ENCODE measurements at places on chromosomes 4 and X. TPM values are rescaled to one million over a fixed set of nuclear protein-coding genes. Genes with fewer than 3 reads are reported as not detected.

The HSFX3 gene
- not detected for total RNA-seq

The SEL1L3 gene
- 49.4 TPM for total RNA-seq

The ANAPC4 gene
- 20.8 TPM for total RNA-seq

The UGT2A1 gene
- total RNA-seq = not detected

The FAM47E gene
- total RNA-seq = 1.0 TPM

The MED12 gene
- 39.4 TPM for total RNA-seq

The ATP2B3 gene
- total RNA-seq = not detected

- DNase-seq = no peak
Observed at GRCh38 chr4:26484516-26484915, 5.8 kb downstream of the CCKAR start.

GRCh38 chrX:39112143-39112542 is 310.9 kb downstream of the MID1IP1 start:
- DNase-seq = peak; percentile 43

DNA sequence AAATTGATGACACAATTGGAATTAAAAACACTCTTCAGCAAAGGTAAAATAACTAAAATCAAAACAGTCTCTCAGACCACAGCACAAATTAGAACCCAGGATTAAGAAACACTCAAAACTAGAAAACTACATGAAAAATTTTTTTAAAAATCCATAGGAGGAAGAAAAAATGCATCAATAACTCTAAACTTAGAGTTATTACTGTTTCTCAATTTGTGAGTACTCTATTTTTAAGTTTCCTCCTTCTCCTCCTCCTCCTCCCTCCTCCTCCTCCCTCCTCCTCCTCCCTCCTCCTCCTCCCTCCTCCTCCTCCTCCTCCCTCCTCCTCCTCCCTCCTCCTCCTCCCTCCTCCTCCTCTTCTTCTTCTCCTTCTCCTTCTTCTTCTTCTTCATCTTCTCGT is 1395.7 kb downstream of the STIM2 start:
- DNase-seq = no peak

- no peak for DNase-seq
Observed at GRCh38 chr4:84730375-84730774, 147.4 kb downstream of the CDS1 start.

DNA sequence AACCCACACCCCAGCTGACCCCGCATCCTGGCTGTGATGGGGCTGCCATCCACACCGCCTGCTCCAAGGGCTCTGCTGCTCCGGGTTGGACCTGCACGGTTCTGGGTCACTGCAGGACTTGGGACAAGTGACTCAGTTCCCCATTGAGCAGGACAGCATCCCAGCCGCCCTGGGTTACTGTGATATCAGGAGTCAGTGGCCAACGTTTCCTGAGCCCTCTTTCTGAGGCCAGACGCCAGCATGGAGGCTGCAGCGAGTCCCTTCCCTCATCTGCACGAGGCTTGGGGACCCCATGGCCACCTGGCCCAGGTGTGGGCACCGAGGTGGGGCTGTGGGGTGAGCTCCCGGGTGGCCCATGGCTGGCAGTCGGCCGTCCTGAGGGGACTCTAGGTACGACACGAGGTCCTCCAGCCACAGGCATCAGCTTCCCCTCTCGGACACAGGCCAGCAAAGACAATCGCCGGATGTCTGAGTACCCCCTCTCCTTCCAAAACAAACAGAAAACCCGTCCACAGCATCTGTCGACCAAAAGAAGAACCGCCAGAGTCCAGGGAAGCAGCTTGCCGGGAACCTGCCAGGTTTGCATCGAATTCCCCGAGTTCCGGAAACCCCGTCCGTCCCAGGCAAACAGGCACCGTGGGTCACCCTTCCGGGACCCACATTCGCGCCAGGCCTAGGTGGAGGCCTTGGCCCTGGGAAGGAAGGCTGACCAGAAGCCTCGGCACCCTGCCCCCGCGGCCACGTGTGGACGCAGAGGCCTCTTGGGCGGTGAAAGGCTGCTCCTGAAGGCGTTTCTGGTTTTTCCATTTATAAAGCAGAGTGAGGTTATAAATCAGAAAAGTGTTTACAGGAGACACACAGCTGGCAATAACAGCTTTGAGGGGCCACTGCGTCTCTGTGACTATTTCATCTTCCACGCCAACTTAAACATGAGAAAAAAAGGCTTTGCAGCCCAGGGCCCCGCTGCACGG is 136.0 kb downstream of the FAM53A start:
- DNase-seq = no peak

- DNase-seq = no peak
Observed at GRCh38 chr4:72900952-72901351, 168.6 kb downstream of the COX18 start.

- peak; percentile 24 for DNase-seq
Observed at GRCh38 chr4:110869862-110870572, 247.1 kb upstream of the PITX2 start.

DNA sequence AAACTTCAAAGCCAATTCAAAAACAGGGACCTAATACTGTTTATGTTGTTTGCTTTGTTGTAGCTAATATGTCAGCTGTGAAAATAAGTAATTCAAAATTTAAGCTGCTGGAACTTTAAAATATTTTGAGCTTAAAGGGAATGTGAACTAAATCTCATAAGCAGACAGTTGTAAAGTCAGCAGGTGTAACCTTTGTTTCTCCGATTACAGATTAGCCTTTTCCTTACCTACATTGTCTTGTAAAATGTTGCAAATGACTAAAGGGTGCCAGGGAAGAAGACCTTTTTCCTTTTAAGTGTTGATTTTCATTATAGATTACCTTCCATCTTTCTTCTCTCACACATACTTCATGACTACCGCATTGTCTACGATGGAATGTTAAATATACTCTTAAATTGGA is 405.1 kb downstream of the KCNIP4 start:
- DNase-seq = no peak

DNA sequence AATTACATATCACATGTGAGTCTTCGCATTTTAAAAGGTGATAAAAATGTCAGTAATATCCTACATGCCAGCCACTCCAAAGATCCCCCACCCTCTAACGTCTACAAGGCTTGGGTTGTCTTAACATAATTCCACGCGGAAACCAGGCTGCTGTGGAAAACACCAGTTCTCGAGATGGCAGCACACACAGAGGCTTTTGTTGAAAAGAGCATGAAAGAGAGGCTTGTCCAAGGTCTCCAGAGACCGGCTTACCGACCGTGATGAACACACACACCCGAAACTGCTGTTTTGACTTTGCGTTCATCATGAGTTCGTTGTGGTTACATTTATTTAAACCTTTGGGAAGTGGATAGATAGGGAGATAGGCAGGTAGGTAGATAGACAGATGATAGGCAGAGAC is 87.9 kb downstream of the CRLF2 start:
- DNase-seq = no peak

DNA sequence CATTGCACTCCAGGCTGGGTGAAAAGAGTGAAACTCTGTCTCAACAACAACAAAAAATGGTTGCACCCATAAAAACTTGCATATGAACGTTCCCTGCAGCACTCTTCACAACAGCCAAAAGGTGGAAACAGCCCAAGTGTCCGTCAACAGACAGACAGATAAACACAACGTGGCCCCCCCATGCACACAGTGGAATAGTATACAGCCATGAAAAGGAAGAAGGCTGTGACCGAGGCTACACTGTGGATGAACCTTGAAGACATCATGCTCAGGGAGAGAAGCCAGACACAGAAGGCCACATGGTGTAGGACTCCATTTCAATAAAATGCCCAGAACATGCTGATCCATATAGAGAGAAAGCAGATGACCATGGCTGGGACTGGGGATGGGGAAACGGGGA is 33.5 kb upstream of the ASMTL start:
- DNase-seq = no peak

DNA sequence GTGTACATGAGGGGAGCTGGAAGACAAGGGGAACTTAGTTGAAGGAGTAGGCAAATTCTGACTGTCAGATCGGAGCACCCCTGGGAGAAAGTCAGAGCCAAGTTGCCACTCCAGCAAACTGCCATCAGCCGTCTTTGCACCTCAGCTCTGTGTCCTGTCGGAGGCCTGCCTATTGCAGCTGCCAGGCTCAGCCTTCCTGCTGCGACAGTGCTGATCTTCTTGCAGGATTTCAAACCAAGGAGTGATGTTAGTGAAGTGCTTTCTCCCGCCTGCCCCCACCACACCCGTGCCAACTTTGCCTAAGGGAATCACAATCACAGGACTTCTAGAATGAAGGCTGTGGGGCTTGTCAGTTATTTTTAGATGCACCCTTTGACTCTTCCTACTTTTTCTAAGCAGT is 185.3 kb downstream of the KIT start:
- no peak for DNase-seq

DNA sequence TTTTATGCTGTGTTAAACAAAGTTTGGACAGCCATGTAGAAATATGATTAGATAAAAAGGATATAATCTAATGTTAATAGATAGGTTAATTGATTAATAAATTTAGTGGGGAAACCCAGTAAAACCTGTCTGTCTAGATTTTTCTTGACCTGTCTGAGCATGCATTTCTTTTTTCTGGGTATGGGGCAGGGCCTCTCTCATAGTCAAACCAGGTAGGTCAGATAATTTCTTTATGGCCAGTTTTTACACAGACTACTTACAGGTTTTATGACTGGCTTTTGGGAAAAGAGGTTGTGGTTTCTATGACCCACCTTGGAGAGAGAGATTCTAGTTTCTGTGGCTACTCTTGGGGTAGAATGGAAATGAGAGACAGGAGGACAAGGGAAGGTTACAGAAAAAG is 135.6 kb upstream of the EPHA5 start:
- DNase-seq = no peak

DNA sequence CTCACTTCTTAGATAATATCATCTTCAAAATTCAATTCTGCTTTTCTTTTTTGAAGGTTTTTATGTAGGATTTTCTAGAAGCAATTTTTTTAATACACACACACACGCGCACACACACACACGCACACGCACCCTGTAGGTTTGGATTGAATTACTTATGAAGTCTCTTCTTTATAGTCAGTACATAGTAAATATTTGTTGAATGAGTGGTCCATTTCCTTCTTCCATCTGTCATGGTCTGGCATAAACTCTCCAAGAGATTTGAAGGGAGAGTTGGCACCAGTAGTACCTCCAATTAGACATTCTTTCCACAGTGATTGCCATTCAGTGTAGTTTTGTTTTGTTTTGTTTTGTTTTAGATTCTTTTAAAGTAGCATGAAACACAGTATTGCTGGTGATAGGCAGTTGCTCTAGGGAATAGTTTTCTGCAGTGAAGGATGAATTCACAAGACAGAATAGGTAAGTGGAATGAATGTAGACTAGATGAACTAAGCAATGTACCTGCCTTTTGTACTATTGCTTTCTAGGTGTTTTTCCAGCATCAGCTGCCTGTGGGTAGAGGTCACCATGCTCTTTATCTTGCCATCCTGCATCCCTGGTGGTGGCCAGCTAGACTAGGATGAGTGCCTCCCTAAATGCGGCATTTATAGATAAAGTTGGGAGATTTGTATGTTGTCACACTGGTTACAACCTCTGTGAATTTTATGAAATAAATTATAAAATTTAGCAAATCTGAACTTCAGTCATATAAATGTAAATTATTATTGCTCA is 20.5 kb downstream of the PDLIM5 start:
- peak; percentile 44 for DNase-seq

DNA sequence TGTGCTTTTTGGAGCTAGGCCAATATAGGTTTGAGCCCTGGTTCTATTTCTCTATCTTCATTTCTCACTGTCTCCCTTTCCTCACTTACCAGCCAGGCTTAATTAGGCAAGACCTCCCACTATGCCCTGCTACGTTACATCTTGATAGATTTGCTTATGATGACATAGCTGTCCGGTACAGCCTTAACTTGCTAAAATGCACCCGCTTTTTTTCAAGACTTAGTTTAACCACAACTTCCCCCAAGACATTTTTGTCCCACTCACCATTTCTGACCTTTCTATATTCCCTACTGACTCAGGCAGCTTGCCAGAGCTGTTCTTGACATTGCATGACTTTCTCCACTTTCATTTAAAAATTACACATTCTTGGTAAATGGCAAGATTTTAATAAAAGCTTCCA is 152.6 kb downstream of the MID1 start:
- no peak for DNase-seq

DNA sequence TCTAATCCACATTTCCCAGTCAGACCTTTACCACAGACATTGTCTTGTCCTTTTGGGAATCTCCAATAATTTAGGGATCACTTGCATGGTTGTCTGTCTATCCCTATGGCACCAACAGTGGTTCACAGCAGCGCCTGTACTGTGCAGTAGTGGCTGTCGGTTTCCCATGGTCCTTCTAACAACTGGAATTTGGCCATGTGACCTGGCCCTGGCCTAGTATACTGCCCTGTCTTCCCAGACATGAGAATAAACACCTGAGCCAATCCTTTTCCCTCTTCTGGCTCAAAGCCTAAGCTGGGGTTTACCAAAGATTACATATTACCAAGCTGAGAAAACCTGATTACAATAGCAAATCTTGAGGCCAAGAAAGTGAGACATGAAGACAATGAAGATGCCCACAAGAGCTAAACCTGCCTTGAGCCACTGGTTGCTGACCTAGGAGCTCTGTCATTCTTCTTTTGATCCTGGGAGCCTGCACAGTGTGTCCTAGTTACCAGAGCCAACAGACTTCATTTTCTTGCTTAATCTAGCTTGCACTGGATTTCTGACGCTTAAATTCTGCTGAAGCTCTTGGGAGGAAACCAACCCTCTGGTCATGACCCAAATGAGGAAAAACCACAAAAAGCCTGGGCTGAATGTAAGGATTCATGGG is 92.1 kb downstream of the SCD5 start:
- peak; percentile 40 for DNase-seq

- no peak for DNase-seq
Observed at GRCh38 chr4:89744914-89745313, 92.0 kb downstream of the SNCA start.

- DNase-seq = peak; percentile 64
Observed at GRCh38 chrX:50799531-50799961, 14.4 kb downstream of the SHROOM4 start.

DNA sequence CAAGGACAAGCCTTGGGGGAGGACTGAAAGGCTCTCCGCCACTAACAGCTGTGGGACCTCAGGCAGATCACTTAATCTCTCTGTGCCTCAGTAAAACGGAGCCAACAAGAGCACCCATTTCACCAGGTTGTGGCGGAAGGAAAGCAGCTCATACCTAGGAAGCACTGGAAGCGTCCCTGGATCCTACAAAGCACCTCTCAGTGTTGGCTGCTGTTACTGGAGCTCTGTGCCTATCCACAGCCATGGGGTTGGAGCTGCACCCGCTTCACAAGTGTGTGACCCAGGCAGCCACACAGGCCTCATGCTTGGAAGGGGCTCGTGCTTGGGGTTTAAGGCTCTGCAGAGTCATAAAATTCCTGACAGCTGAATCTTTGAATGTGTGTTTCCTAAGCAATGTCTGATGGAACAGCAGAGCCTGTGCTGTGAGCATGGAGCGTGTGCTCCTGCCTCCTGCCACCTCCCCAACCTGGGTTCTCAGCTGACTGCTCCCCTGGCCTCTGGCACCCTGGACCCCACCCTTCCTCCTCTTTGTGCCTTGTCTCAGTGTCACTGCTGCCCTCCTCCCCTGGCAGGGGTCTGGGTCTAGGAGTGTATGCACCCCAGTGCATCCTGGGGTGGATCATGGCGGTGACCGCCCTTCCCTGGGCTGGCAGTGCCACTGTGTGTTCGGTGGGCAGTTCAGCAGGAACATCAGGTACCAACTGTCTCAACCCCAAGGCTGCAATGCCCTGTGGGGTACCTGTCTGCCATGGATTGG is 14.4 kb upstream of the MAN2B2 start:
- no peak for DNase-seq

GRCh38 chrX:115378471-115378870 is 89.0 kb downstream of the LUZP4 start:
- DNase-seq = peak; percentile 19
